ENCODE measurements at places on chromosomes 13 and 19.
A peak's percentile ranks its signal among the peaks of the same experiment; 100 is the strongest.

- no peak for DNase-seq
Observed at GRCh38 chr13:98187155-98187964, 10.3 kb upstream of the RNF113B start.

- no peak for DNase-seq
Observed at GRCh38 chr19:39132344-39132969, 6.9 kb downstream of the PAK4 start.

- no peak for DNase-seq
Observed at GRCh38 chr13:113584870-113585671, 518 bp downstream of the TFDP1 start.

- no peak for DNase-seq
Observed at GRCh38 chr19:4516939-4517300, 1.4 kb downstream of the PLIN4 start.

DNA sequence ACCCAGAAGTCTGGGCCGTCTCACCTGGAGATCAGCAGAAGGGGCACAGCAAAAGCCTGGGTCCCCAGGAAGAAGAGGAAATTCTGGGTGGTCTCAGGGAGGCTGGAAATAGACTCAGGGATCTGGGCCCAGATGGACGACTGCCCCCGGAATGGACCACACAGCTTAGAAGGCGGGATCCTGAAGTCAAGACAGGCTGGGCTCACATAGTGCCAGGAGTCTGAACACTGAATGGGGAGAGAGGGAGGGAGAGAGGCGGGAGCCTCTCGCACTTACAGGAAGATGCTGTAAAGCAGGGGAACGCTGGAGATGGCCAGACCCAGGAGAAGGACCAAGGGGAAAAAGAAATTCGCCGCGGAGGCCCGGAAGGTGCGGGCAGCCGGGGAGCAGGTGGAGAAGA, 1.3 kb upstream of the LENG1 start:
- DNase-seq, result no peak

DNA sequence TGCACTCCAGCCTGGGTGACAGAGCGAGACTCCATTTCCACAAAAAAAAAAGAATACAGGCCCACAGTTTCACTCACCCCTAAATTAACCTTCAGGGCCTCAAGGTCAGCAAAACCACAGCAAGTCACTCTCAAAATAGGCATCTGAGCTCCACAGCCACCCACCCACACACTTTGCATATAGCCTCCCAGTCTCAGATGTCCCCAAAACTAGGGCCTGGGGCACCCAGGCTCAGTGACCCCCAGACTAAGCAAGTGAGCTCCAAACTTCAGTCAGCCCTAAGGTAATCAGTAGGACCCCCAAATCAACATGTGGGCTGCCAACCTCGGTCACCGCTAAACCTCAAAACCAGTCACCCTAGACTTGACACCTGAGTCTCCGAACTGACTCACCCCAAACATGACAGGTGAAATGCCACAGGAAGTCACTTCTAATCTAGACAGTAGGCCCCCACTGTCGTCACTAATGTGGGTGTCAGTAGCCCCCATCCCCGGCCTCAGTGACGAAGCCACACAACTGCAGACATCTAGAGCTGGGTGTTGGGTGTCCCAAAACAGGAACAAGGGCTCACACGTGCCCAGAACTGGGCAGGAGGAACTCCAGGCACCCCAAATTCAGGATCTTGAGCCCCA, 13.9 kb downstream of the RABAC1 start:
- DNase-seq, result peak; percentile 80

GRCh38 chr19:42201489-42202289, 15.8 kb downstream of the DEDD2 start:
- DNase-seq, result no peak

GRCh38 chr19:18385675-18386542, at the start of gene GDF15:
GDF15 (plus strand) TSS chr19:18386158; CDS start chr19:18386190, 32 bp downstream.
- DNase-seq, result peak; percentile 60

GRCh38 chr13:25501231-25501630, 129.5 kb downstream of the ATP8A2 start:
- no peak for DNase-seq

- no peak for DNase-seq
Observed at GRCh38 chr13:101915331-101915730, 462.9 kb downstream of the ITGBL1 start.

GRCh38 chr19:16901491-16902175, 12.8 kb downstream of the F2RL3 start:
- DNase-seq, result no peak

DNA sequence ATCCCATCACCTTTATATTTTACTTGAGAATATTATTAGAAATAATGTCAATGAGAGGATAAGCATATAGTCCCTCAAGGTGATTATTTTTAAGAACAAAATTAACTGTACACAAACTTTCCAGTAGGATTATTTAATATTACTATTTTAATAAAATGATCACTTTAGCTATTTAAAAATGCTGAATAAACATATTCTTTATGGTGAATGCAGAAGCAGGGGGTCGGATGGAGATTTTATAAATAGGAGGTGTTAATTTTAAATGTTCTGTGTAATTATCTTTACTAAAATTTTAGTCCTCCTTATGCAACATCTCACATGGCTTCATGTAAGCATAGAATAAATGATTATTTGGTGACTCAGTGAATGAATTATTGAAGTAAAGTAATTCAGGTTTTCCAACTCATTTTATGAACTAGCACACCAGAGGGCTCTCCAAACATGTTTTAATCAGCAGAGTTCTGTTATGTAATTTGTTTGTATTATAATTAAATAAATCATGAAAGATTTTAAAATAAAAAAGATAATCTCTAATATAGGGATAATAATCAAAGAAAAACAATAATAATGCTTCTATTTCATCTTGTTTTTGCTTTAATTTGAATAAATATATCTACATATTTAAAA, 1635.2 kb downstream of the EFNB2 start:
- DNase-seq, result no peak

DNA sequence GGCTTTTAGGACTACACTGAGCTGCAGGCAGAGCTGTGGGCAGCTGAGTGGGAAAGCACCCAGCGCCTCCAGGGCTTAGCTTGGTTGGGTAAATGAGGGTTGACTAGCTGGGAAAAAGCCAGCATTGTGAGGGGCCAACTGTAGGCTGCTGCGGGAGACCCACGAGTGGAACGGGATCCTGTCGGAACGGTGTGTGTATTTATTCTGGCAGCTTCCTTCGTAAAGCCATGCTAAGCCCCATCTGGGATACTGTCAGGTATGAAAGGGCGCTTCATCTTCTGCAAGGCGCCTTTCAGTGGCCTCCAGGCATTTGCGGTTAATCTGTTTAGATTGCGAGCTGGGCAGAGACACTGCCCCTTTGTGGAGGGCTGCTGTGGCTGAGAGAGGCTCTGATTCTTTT, 39.5 kb upstream of the CNMD start:
- DNase-seq, result no peak

- no peak for DNase-seq
Observed at GRCh38 chr13:49441846-49442245, 2.0 kb downstream of the CAB39L start.

GRCh38 chr19:35755550-35756376, 1.1 kb downstream of the HSPB6 start:
- DNase-seq, result peak; percentile 31

GRCh38 chr19:48926909-48927308, 6.6 kb upstream of the DHDH start:
- no peak for DNase-seq

DNA sequence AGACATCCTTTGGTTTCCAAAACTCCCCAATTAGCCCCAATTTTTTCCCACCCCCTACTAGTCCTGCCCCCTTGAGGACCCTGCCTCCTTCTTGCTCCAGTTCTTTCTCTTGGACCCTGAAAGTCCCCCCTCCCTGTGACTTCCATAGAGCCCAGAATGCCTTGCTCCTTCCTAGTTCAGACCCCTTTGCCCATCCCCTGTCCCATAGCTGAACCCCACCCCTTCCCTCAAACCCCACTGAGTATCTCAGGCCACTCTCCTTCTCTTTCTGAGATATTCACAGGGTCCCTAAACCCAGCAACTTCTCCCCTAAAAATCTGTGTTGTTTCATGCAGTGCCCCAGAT, 1.1 kb upstream of the LRFN1 start:
- no peak for DNase-seq

- no peak for DNase-seq
Observed at GRCh38 chr13:36432106-36432544, at the start of gene CCNA1. CCNA1 (plus strand) TSS chr13:36432495; CDS start chr13:36433057, 562 bp downstream.

GRCh38 chr19:3293560-3293959, 69.1 kb downstream of the CELF5 start:
- DNase-seq, result no peak

DNA sequence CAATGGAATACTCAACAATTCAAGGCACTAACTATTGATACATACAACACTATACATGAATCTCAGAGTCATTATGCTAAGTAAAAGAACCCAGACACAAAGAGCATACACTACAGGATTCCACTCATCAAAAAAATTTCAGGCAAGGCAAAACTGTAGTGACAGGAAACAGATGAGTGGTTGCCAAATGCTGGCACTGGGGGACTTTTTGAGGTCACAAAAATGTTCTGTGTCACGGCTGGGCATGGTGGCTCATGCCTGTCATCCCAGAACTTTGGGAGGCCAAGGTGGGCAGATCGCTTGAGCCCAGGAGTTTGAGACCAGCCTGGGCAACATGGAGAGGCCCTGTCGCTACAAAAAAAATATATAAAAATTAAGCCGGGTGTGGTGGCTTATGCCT, 129.4 kb downstream of the KL start:
- DNase-seq, result no peak

GRCh38 chr19:58572818-58573657, at the start of gene MZF1:
MZF1 (minus strand) TSS chr19:58573335; CDS start chr19:58571389, 1,946 bp downstream.
- DNase-seq, result peak; percentile 100

DNA sequence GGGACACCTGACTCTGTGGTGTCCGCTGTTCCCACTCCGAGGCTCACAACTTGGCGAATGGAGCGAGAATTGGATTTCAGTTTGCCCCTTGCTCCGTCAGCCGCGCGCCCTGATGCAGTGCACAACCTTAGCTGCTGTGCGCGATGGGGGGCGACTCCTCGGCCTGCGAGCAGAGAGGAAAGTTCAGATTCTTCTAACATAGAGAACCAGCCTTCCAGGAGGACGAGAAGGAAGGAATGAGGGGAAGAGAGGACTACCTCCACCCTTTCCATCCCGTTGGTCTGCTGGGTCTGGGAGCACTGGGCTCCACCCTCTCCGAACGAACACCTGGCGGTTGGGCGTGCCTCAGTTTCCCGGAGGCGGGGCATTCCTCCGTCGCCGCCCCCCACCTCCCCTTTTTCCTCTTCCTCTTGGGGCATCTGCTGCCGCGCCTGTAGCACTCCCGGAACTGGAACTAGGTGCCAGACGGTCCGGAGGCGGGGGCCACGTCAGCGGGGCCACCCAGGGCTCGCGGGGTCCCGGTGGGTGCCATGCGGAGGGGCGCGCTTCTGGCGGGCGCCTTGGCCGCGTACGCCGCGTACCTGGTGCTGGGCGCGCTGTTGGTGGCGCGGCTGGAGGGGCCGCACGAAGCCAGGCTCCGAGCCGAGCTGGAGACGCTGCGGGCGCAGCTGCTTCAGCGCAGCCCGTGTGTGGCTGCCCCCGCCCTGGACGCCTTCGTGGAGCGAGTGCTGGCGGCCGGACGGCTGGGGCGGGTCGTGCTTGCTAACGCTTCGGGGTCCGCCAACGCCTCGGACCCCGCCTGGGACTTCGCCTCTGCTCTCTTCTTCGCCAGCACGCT, at the start of gene KCNK6:
TSS of gene KCNK6 (plus strand) at position 425 of the 838 bp plus-strand sequence. CDS start at position 531, 106 bp downstream.
- DNase-seq, result peak; percentile 28

DNA sequence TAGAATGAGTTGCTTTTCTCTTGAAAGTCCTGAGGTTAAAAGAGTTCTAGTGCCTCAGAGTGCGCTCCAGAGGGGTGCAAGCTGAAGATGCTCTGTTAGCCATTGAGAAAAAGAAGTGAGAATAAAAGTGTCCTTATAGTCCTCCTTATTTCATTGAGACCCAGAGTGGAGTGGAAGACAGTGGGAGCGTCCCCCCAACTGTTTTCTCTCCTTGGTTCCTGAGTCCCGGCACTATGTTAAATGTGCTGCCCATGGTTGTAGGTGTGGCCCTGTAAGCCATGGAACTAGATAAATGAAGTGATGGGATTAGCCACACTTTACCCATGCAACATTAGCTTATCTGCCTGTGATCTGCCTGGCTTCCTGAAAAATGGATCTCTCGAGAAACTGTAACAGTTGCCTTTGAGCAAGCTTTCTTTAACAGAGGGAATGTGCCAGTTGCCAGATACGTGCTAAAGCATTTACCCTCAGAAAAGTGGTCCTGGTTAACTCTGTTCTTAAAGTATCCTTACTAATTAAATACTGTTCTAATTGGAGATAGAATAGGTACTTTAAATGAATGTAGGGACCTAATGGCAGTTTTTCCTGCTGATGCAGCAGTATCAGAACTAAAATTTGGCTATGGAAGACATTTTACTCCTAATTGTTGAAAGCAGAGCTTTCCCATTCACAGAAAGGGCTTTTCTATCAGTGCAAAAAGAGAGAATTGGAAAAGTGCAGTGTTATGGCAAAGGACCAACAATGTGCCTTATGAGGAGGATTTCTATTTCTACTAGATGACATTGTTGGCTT, 21.4 kb upstream of the PSG9 start:
- no peak for DNase-seq

DNA sequence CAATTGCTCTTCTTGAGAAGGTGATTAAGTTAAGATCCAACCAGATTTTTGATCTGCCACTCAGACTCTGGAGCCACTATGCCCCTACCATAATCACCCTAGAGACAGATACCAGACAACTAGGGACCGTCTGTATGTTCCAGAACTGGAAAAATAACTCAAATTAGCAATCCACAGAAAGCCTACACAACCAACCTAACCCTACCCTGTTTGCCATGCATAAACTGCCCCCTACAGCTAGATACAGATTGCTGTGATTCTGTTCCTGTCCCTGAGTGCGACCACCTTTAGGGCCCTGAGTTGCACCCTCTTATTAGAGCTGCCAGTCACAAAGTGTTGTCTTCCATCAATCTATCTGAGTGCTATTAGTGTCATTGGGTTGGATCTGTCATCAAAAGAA, 929.8 kb upstream of the SLITRK1 start:
- no peak for DNase-seq

DNA sequence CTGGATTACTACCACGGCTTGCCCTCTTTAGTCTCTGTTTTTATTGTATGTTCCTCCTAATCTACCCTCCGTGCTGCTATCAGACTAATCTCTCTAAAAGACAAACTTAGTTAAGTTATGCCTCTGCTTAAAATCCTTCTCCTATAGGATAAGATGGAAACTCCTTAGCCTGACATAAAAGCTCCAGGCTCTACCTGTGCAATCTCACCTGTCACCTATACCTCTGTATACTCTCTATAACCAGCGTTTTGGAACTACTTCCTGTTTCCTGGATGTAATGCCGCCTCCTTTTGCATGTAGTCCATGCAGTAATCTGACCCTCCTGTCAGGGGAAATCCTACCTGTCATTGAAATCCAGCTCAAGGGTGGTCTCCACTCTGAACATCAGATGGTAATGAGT, 41.2 kb downstream of the OLFM4 start:
- no peak for DNase-seq

- DNase-seq, result no peak
Observed at GRCh38 chr13:112446867-112447266, 70.7 kb downstream of the SPACA7 start.

DNA sequence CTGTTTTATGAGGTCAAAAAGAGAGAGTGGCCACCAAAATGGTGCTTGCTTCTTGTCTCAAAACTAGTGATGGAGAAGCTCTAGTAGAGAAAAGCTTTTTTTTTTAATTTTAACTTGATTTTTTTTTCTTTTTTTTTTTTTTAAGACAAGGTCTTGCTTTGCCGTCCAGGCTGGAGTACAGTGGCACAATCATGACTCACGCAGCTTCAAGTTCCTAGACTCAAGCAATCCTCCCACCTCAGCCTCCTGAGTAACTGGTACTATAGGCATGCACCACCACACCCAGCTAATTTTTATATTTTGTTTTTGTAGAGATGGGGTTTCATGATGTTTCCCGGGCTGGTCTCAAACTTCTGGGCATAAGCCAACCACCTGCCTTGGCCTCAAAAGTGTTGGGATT, 279.0 kb downstream of the TBC1D4 start:
- no peak for DNase-seq
